SK-MEL-5 (cell line): ENCODE measurements at places on chromosomes 7 and 10. TPM values are rescaled to one million over a fixed set of nuclear protein-coding genes. Genes with fewer than 3 reads are reported as not detected.

The LRRC61 gene
- total RNA-seq = not detected in 2 replicates

The FOXP2 gene
- 0.05 and 0.37 TPM in 2 replicates for total RNA-seq

The PSMA2 gene
- total RNA-seq = 155 and 176 TPM in 2 replicates

The CTAGE15 gene
- not detected in 2 replicates for total RNA-seq

The SUN3 gene
- total RNA-seq = 0.45 TPM in 1 of 2 replicates, not detected in the other

The TAS2R40 gene
- total RNA-seq = not detected in 2 replicates

The GRID1 gene
- total RNA-seq = 0.53 and 0.64 TPM in 2 replicates

The PDLIM1 gene
- 3.8 and 4.4 TPM in 2 replicates for total RNA-seq

The SEMA3D gene
- total RNA-seq = 0.95 and 1.3 TPM in 2 replicates

The ZNF853 gene
- total RNA-seq = 0.16 and 0.35 TPM in 2 replicates

The THSD7A gene
- 0.45 and 0.67 TPM in 2 replicates for total RNA-seq

The ATOH7 gene
- total RNA-seq = 0.11 and 0.13 TPM in 2 replicates

The EGR2 gene
- total RNA-seq = 0.63 and 0.75 TPM in 2 replicates

The SPOCK2 gene
- 0.05 and 0.24 TPM in 2 replicates for total RNA-seq

The CDC14C gene
- not detected in 2 replicates for total RNA-seq

The RASA4B gene
- 1.1 and 2.7 TPM in 2 replicates for total RNA-seq

The MKX gene
- total RNA-seq = not detected in 2 replicates

The SFTPA1 gene
- total RNA-seq = not detected in 2 replicates

The CNNM1 gene
- total RNA-seq = 0.03 and 0.05 TPM in 2 replicates
